ENCODE measurements at places on chromosomes 3 and 15. TPM values are rescaled to one million over a fixed set of nuclear protein-coding genes. Genes with fewer than 3 reads are reported as not detected.

GRCh38 chr15:47711655-47712054 is 5.7 kb upstream of the SEMA6D start:
- H3K27me3 ChIP-seq, result peaks cover 2% of the 10 kb centered on the region
- H3K4me3 ChIP-seq, result no peak overlapping the region
- no peaks in the 10 kb centered on the region for H3K4me1 ChIP-seq
- peak; percentile 1 for DNase-seq
- H3K36me3 ChIP-seq, result no peaks in the 10 kb centered on the region

Gene GOLGA6L7
- total RNA-seq, result not detected

DNA sequence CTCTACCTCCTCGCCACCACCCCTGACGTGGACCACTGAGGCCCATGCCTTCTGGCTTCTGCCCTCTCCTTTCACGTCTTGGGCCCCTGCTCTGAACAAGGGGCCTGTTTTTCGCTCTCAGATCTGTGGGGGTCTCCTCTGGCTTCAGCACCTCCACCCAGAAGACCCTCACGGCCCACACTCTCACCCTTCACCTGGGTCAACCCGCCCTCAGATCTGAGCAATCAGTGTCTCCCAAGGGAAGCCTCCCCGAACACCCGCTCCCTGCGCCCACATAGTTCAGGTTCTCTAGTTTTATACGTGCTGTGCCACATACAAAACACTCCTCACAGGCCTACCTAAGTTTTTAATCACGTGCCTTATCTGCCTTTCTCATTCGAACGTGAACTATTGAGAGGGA is 48.2 kb upstream of the SMAD6 start:
- no peak overlapping the region for H3K4me3 ChIP-seq
- H3K4me1 ChIP-seq, result peaks cover 35% of the 10 kb centered on the region
- H3K27ac ChIP-seq, result no peak overlapping the region
- no peaks in the 10 kb centered on the region for H3K36me3 ChIP-seq
- 0 out of 3 replicates have a peak, but pooled peaks cover under 1% of the 10 kb centered on the region for H3K27me3 ChIP-seq
- no peak for DNase-seq

DNA sequence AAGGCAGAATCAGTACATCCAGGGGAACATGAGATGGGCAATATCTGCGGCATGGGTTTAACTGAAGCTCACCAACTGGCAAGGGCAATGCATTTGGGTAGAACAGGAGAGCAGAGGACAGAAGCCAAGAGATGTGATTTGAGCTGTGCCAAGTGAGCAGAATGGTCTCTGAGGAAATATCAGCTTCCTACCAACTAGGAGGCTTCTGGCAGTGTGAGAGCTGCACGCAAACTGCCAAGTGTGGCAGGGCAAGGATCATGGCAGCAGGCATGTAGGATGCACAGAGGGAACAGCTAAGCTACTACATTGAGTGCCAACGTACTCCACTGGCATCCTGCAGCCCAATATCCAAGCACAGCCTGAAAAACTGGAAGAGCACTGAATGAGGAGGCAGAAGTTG is 1036.5 kb downstream of the TUSC7 start:
- H3K4me1 ChIP-seq, result no peaks in the 10 kb centered on the region
- no peak for DNase-seq
- H3K4me3 ChIP-seq, result no peak overlapping the region

GRCh38 chr3:181752202-181752671 is 40.5 kb downstream of the SOX2 start:
- no peak for DNase-seq
- no peak overlapping the region for H3K27ac ChIP-seq
- no peak overlapping the region for H3K4me3 ChIP-seq
- H3K27me3 ChIP-seq, result no peaks in the 10 kb centered on the region
- H3K4me1 ChIP-seq, result no peaks in the 10 kb centered on the region

Gene CPA3
- not detected for total RNA-seq

Gene TMEM62
- 13.8 TPM for total RNA-seq

- H3K27ac ChIP-seq, result no peak overlapping the region
- no peaks in the 10 kb centered on the region for H3K36me3 ChIP-seq
- H3K27me3 ChIP-seq, result no peaks in the 10 kb centered on the region
- H3K4me1 ChIP-seq, result no peaks in the 10 kb centered on the region
Measured at GRCh38 chr3:24119321-24119751, 174.2 kb downstream of the NR1D2 start.

GRCh38 chr3:11600501-11601282 is 43.0 kb downstream of the VGLL4 start:
- H3K27me3 ChIP-seq, result no peaks in the 10 kb centered on the region
- peak; percentile 84 for DNase-seq

Gene CA12
- 0.08 TPM for total RNA-seq

DNA sequence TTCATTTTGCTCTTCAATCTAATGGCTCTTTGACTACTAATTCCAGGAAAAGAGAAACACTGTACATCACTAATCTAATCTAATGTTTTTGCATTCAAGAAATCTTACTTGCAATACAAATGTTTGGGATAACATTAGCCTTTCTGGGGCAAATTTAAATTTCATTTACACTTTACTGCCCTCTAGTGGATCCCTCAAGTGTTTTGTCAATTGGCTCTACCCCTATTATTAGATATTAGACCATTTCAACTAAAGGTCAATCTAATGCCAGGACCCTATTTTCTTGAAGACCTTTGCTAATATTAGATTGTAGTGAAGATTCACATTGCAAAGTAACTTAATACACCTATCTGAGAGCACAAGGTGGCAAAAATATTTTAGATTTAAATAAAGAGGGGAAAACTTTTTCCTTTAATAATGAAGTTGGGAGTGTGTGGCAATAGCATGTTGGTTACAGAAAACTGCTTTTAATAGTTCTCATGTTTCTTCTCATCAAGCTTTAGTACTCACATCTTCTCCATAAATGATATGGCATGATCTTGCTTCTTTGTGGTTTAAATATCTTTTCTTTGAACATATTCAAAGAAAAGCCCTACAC is 5.0 kb downstream of the C2CD4A start:
- no peaks in the 10 kb centered on the region for H3K36me3 ChIP-seq
- H3K4me3 ChIP-seq, result no peak overlapping the region
- no peaks in the 10 kb centered on the region for H3K27me3 ChIP-seq
- peak; percentile 29 for DNase-seq
- H3K4me1 ChIP-seq, result peaks cover 24% of the 10 kb centered on the region
- no peak overlapping the region for H3K27ac ChIP-seq

DNA sequence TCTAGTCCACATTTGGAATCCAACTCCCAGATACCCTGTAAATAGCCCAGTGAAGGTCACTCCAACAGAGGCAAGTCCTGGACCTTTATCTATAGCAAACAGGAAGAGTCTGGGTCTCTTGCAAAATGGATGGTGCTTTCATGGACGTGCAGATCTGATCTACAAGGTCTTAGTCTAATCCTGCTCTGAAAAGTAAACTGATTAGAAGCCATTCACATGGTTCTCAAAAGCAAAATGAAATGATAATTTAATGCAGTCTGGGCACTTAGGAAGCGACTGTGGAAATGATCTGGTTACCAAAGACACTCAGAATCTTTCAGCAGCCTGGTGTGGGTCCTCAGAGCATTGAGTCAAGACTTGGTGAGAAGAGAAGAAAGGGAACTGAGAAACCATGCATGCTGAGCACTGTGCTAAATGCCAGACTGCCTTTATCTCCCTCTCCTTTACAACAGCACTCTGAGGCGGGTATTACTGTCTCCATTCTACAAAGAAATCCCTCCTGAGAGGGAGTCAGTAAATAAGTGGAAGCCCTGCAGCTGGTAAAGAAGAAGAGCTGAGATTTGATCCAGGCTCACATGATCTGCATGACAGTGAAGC is 29.0 kb downstream of the AQP9 start:
- no peak overlapping the region for H3K4me3 ChIP-seq
- peak overlapping the region; percentile 53 for H3K27ac ChIP-seq
- H3K27me3 ChIP-seq, result no peaks in the 10 kb centered on the region
- no peaks in the 10 kb centered on the region for H3K36me3 ChIP-seq

DNA sequence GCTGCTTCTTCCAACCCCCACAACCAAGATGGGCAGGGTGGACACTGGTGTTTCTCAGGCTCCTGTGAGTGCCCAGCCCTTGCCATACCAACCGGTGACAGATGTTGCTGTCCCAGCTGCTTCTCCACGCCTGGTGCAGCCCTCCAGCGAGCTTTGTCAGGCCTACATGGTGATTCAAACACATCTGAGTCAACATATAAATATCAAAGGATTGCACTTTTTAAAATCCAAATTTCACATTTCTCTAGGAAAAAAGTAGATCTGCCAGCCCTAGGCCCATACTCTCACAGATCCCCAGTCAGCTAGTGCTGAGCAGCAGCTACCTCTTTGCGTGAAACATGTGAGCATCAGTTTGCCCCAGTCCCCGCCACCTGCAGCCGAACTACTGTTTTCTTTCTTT is 52.7 kb downstream of the RPN1 start:
- no peaks in the 10 kb centered on the region for H3K4me1 ChIP-seq
- H3K27ac ChIP-seq, result no peak overlapping the region
- H3K4me3 ChIP-seq, result no peak overlapping the region
- no peak for DNase-seq
- no peaks in the 10 kb centered on the region for H3K36me3 ChIP-seq

Gene NFKBIZ
- 5.5 TPM for total RNA-seq

GRCh38 chr15:45670091-45670490 is 35.3 kb downstream of the SQOR start:
- H3K4me1 ChIP-seq, result no peaks in the 10 kb centered on the region
- no peak for DNase-seq
- no peak overlapping the region for H3K27ac ChIP-seq

Measured in HepG2 (cell line).